ENCODE measurements at places on chromosomes 13 and 19. TPM values are rescaled to one million over a fixed set of nuclear protein-coding genes. Genes with fewer than 3 reads are reported as not detected.

The TBXA2R gene
- 0.64 TPM for total RNA-seq

The TRAPPC6A gene
- total RNA-seq = 19.6 TPM

The ZNF667 gene
- total RNA-seq = 0.76 TPM

DNA sequence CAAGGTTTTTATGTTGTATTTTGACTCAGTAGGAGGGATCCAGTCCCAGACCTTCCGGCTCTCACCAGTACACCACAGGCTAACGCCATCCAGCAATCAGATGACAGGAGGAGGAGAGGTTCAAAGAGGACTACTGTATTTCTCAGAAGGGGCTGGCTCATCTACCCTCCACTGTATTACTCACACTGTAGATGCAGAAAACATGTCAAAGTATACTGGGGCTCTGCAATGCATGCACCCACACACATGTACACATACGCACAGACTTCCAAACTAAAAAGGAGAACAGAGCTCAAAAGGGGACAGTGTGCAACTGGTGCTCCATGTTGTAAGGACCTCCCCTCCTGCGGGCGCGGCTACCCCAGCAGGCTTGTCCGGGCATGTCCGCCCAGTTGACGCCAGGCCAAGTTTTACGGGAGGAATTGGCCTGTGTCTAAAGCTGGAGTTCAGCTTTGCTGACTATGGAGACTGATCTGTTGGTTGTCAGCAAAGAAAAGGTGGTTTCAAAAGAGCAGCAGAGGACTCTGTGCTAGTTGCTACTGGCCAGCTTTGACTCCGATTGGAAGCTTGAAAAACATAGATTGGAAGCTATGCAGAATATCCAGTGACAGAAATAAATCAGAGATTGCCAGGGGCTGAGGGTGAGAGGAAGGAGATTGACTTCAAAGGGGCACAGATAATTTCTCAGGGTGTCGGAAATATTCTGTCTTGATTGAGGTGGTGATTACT is 314.2 kb downstream of the DLEU7 start:
- ATAC-seq = peak; percentile 88

DNA sequence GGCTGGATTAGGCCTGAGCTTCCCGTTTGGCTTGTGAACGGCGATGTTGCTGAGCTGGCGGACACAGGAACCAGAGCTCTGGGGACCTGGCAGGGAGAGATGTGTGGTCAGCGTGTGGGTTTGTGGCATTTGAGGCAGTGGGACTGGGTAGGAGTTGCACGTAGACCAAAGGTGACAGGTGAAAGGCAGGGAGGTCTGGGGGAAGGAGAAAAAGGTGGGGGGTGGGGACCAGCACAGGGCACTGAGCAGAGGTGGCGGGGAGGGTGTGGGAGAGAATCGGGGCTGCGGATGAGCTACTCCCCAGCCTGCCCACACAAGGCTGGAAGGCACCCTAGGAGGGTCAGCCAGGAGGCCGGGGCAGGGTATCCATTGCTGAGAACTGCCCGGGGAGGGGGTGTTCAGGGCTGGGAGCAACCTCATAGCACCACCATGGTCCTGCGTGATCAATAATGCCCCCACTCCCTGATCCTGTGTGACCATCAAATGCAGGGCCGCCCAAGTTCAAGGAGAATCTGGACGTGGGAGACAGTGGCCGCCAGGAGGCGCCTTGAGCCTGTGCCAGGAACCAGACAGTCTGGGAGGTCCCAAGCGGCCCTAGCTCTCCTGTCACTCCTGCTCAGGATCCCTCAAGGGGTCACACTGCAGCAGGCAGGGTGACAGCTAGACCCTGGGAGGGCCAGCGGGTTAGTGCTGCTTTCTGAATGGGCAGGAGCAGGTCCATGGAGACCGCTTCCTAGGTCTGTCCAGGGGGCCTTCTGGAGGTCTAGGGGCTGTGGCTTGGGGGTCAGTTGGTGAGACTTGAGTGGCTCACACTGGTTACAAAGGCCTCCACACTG is 12.8 kb upstream of the SELENOW start:
- ATAC-seq = peak; percentile 58

DNA sequence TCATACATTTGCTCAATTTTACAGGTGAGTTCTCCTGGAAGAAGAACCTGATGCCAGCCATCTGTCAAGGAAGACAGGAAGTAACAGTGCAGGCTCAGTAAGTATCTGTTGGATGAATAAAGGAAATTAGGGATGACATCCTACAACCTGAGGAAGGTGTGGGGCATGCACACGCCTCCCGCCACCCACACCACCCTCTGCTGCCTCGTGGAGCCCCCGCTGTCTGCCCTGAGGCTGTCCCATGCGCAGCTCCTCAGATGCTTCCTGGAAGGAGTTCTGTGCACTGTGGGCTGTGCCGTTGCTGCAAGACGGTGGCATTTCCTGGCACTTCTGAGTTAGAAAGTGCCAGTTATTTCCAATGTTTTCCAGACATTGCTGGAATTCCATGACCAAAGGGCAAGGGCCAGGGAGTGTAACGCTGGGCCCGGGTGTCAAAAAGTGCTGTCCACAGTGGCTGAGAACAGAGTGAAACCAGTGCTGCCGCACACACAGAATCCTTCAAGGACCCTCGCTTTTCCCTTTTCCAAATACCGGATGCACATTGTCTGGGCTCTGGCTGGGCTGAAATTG is 4.2 kb upstream of the TEX29 start:
- ATAC-seq = no peak

All from esophagus mucosa (tissue), 1 donor.